ENCODE measurements at places on chromosomes 4 and X.
A peak's percentile ranks its signal among the peaks of the same experiment; 100 is the strongest.

DNA sequence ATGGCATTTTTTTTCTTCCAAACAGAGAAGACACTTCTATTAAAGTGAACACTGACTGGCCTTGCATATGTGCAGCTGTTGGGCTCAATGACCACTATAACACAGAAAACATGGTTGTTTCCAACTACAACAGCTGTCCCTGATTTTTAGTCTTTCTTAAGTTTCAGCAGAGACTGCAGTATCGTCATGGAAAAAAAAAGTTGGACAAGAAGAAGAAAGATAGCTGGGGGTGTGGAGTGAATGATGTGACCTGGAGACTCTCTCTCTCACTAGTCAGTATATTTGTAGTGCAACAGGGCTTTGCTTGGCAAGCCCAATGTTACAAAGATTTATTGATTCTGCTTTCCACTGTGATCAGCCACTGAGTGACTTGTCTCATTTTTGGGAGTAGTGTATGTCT is 29.5 kb upstream of the C4orf54 start:
- no peak for DNase-seq

DNA sequence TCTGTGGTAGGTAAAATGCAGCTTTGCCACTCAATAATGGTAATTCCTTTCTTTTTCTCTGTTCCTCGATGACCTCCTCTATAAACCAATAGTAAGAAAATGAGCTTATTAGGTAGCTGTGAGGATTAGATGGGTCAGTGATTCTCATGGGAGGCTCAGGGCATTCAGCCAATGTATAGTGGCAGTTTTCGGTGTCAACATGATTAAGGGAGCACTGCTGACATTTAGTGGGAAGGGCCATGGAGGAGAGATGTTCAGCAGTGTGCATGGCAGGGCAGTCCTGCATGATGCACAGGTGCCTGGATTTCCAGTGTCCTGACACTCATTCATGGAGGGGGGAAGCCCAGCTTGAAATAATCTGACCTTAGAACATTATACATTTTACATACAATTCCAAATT is 232.8 kb downstream of the PDGFC start:
- DNase-seq = no peak

- DNase-seq = no peak
Measured at GRCh38 chr4:10288830-10289537, 168.2 kb downstream of the ZNF518B start.

DNA sequence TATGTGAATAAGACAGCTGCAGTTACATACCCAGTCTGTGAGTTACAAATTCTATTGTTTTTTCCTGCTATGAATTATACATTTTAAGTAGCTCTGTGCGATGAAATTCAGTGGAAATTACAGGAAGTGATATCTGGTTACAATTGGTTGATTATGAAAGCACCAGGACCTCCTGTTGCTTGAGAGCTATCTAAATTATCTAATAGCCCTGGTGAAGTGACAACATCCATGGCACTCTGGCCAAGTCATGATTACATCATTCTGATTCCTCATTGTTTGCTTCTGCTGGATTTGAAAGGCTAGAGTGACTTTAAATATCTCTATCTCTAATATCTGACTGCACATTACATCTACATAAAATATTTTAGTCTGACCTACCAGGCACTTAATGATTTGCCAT is 515.0 kb downstream of the CFAP47 start:
- peak; percentile 20 for DNase-seq

GRCh38 chrX:133776072-133776471 is 209.3 kb downstream of the GPC3 start:
- no peak for DNase-seq

DNA sequence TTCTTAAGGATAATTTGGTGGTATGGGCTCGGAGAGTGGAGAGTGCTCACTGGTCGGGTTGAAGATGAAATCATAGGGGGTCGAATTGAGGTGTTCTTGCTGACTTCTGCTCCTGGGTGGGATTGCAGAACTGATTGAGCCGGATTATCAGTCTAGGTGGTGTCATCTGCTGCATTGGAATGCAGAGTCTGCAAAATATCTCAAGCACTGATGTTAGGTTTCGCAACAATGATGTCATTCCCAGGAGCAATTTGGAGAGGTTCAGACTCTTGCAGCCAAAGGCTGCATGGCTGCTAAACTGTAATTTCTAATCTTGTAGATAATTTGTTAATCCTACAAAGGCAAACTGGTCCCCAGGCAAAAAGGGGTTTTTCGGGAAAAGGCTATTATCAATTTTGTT is 67.7 kb downstream of the RHOH start:
- peak; percentile 69 for DNase-seq

- DNase-seq = peak; percentile 74
Measured at GRCh38 chr4:138981930-138982390, 33.6 kb upstream of the NOCT start.

- DNase-seq = no peak
Measured at GRCh38 chr4:83121246-83121645, 6.7 kb upstream of the PLAC8 start.

GRCh38 chr4:8830056-8830455 is 41.6 kb downstream of the HMX1 start:
- no peak for DNase-seq
